Esophagus muscularis mucosa (tissue), 4 donors: ENCODE measurements at places on chromosomes 1 and 21.

GRCh38 chr1:24411963-24412362 is 1.6 kb downstream of the STPG1 start:
- no peaks in the 10 kb centered on the region for H3K36me3 ChIP-seq
- H3K27ac ChIP-seq: no peak overlapping the region
- no peak overlapping the region for H3K4me3 ChIP-seq
- peaks cover 24% of the 10 kb centered on the region for H3K4me1 ChIP-seq

GRCh38 chr21:28883931-28884330 is 108.7 kb downstream of the LTN1 start:
- H3K36me3 ChIP-seq: peaks cover 29% of the 10 kb centered on the region
- peak overlapping the region; percentile 90 for H3K27ac ChIP-seq
- peaks cover 19% of the 10 kb centered on the region for H3K4me1 ChIP-seq

- no peaks in the 10 kb centered on the region for H3K4me1 ChIP-seq
- no peak overlapping the region for H3K27ac ChIP-seq
- no peak for DNase-seq
- no peaks in the 10 kb centered on the region for H3K27me3 ChIP-seq
- H3K4me3 ChIP-seq: no peak overlapping the region
These were observed 44.2 kb downstream of the CAPN8 start for GRCh38 chr1:223621312-223621734.

GRCh38 chr1:167882376-167882775 is 31.6 kb downstream of the ADCY10 start:
- H3K4me3 ChIP-seq: no peak overlapping the region
- H3K27me3 ChIP-seq: no peaks in the 10 kb centered on the region
- H3K27ac ChIP-seq: no peak overlapping the region
- H3K36me3 ChIP-seq: no peaks in the 10 kb centered on the region
- DNase-seq: no peak

DNA sequence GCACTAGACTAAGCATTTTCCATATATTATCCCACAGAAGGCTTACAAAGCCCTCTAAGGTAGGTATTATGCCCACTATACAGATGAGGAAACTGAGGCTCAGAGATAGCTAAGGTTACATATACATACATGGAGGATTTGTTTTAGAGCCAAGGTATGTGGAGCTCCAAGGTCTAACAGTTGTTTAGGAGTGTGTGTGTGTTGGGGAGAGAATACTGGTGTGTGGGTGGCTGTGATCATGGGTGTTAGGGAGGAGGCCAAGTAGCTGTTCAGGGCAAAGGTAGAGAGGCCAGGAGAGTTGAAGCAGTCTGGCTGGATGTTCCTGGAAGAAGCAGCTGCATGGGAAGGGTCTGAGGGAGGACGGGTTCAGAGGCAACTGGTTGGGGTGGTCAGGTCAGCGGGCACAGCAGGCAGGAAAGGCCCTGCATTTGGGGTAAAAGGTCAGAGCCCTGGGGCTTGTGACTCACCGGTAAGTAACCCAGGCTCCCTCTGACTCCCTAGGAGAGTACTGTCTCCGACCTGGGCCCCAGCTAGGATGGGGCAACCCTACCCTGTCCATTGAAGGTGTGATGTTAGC is 5.1 kb upstream of the LDLRAP1 start:
- no peak overlapping the region for H3K4me3 ChIP-seq
- no peak overlapping the region for H3K27ac ChIP-seq
- no peaks in the 10 kb centered on the region for H3K27me3 ChIP-seq
- no peaks in the 10 kb centered on the region for H3K36me3 ChIP-seq
- H3K4me1 ChIP-seq: peaks cover 4% of the 10 kb centered on the region
- DNase-seq: no peak

DNA sequence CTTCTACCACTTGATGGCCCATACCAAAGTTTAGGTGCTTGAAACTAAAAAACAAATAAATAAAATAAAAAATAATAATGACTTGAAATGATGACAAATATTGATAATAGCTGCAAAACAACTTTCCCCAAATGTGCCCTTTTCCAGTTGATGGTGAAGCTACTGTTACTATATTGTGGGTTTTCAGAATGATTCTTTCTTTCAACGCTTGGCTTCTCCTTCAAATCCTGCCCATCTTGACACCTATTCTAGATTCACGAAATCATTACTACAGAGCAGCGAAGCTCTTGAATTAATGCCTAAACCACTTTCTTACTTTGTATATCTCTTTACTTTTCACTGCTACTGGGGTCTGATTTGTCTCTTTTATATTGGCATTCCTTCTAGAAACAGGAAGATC is 9.2 kb upstream of the C1orf141 start:
- no peak overlapping the region for H3K4me3 ChIP-seq
- H3K4me1 ChIP-seq: peaks cover 5% of the 10 kb centered on the region
- H3K27ac ChIP-seq: no peak overlapping the region

DNA sequence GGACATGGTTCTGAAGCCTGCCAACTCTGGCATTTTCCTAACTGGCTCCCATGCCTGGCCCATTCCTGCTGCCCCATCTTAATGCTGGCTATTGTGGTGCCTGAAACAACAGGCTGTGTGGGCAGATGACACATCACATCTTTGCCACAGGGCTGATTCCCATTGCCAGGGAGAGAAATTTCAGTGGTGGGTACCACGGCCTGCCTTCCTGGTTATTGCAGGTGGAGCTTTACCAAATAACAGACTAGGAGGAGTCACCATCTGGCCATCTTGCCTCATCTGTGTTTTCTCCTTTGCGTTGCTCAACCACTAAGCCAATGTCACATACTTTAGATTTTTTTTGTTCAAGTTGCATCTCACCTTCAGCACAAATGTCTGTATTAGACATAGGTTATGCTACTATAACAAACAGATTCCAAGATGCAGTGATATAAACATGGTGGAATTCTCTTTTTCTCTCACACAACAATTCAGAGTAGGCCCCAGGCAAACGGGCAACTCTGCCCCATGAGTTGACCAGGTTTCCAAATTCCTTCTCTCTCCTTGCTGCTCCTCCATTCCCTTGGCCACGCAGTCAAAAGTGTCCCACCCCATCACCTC is 14.1 kb downstream of the CDA start:
- H3K27ac ChIP-seq: no peak overlapping the region
- H3K4me1 ChIP-seq: no peaks in the 10 kb centered on the region
- H3K36me3 ChIP-seq: no peaks in the 10 kb centered on the region
- H3K27me3 ChIP-seq: no peaks in the 10 kb centered on the region
- no peak for DNase-seq
- no peak overlapping the region for H3K4me3 ChIP-seq
